Fibroblast of skin of left quadriceps (primary cell): ENCODE measurements at places on chromosomes 2 and 18.

- peak; percentile 35 for DNase-seq
Observed at GRCh38 chr2:43611987-43612894, 16.4 kb upstream of the THADA start.

GRCh38 chr18:77044866-77045664, 87.5 kb downstream of the MBP start:
- no peak for DNase-seq

DNA sequence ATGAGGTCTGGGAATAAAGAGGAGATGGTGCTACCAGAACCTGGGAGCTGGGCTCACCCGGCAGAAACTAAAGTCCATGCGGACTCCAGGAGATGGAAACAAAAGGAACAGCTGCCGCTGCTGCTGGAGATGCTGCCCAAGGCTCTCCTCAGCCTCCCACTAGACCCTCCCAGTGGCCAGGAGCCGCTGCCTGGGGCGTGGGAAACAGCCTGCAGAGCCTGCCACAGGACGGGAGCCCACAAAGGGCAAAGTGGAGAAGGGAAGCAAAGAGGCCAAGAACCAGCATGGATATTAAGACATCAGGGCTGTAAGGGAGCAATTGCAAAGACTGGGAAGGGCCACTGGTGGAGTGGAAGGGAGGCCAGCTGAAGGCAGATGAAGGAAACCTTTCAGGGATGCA, 179.6 kb downstream of the NCK2 start:
- DNase-seq, result no peak

DNA sequence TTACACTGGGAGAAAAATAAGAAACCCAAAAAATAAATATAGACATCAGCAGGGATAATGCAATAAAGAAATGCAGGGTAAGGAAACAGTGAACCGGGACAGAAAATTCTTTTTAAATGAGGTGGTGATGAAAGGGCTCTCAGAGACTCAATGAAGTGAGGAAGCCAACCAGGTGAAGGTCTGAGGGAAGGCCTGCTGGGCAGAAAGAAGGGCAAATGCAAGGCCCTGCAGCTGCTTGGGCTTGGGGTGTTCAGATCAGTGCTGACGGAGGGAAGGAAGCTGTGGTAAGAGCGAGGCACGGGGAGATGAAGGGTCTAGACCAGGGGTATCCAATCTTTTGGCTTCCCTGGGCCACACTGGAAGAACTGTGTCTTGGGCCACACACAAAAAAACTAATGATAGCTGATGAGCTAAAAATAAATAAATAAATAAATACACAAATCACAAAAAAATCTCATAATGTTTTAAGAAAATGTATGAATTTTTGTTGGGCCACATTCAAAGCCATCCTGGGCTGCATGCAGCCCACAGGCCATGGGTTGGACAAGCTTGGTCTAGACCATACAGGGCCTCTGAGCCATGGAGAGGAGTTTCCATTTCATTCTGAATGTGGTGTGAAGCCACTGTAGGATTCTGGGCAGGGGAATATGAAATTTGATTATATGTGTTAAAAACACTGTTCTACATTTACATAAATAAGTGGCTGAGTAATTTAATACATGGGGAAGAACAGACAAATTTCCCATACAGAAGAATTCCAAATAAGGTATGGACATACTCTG, 96.3 kb upstream of the DNMT3A start:
- DNase-seq, result no peak

DNA sequence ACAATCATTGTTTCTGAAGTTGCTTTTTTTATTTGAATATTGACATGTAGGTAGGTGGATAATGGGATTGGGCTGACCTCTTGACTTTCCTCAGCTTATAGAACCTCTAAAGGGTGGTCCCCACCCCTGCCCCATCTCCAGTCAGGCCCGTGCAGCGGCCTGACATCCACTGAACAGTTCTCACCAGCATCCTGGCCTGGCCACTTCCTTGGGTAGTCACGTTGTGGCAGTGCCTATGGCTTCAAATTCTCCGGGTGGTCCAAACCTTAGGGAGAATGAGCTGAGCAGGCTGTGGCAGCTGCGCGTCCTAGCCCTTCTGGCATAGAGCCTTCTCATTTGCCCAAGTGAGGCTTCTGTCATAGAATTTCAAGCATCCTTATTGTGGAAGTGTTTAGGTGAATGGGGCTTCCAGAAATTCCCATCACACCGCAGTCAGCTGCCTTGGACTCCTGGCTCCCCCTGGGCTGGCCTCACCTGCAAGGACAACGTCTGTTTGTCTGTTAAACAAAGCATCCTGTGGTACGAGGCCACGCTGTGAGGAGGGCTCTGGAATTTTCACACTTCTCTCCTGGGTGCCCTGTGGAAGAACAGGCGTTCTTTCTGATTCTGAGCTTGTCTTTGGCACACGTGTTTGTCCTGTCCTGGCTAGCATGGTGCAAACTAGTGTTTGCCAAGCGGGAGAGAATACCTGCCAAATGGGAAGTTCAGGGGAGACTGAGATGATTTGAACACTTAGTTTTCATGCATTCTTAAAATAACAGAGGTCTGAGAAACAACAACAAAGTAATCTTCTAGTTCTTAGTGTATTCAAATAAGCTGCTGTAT, 31.8 kb upstream of the OTOS start:
- no peak for DNase-seq

DNA sequence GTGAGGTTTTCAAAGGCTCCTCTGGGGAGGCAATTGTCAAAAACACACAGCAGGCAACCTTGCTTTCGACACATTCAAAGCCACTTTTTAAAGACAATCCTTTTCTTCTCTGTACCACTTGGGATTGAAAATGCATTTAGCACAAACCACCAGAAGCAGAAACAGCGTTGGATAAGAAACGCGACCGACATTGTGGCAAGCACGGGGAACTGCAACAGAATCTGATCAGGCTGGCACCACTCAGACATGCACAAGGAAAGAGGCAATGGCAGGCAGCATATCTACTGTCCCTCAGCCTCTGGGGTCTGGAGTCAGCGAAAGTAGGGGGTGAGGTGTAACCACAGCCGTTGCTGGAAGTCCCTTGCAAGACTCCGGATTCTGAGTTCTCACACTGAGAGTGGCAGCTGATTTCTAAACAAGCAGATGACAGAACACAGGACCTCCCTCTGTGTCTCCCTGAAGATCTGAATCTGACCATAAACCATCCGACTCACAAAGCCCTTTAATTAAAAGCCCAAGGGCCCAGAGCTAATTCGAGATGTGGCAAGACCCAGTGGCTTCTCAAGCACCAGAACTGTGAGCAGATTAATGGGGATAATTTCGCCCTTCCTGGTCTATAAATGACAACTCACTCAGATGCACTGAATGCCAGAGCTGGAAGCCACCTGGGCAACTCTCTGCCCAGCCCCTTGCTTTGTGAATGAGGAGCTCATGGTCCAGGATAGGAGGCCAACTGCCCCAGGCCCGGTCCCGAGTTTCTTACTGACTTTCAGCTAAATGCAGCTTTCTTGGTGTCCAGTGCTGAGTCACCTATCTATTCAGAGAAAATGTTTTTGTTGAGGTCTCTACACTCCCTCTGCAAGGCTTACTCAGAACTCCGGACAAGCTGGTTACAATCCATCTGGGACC, 29.6 kb downstream of the CYRIA start:
- DNase-seq, result no peak
